Sigmoid colon (tissue), 7 donors: ENCODE measurements at places on chromosomes 7 and 10. TPM values are rescaled to one million over a fixed set of nuclear protein-coding genes. Genes with fewer than 3 reads are reported as not detected.

DNA sequence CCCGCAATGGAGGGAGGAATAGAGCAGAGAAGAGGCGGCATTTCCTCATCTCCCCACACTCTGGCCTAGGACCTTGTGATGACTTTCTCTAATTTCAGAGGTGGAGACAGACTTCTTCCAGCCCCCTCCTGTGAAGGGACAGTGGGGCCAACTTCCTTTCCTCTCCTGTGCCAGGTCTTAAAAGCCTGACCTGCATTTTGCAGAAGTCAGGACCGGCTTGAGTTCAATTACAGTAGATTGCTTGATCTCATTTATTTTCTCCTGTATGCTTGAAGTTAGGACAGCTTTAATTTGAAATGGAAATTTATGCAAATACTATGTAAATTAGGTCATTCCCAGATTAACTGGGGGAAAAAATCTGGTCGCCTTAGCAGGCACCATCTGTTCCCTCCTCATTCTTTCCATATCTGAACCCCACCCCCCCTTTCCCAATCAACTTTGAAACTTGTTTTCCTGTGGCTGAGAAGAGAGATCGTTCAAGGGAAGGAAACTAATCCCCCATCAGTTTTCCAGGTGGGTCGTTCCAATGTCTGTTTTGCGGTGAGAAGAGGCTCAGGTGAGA lies 57.1 kb downstream of the SYPL1 start:
- peak; percentile 28 for DNase-seq

The PCDH15 gene
- total RNA-seq = 0.14 TPM

The ASNS gene
- 21.4 TPM for total RNA-seq

GRCh38 chr7:102874966-102875365 lies 37.8 kb upstream of the LRRC17 start:
- DNase-seq = no peak

DNA sequence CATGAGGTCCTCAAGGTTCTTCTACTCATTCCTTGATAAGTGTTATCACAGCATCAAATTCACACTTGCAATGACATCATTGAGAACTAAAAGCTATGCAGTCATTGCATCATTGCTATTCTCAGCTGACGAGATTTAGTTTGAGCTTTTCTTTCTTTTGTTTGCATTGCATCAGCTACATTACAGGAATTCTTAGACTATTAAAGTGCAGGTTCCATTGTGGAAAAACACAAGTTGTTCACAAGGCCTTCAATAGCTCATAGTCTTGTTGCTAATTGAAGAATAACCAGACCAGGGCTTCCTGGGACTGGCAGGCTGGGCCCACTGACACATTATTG lies 139.3 kb downstream of the CXCL12 start:
- no peak for DNase-seq

DNA sequence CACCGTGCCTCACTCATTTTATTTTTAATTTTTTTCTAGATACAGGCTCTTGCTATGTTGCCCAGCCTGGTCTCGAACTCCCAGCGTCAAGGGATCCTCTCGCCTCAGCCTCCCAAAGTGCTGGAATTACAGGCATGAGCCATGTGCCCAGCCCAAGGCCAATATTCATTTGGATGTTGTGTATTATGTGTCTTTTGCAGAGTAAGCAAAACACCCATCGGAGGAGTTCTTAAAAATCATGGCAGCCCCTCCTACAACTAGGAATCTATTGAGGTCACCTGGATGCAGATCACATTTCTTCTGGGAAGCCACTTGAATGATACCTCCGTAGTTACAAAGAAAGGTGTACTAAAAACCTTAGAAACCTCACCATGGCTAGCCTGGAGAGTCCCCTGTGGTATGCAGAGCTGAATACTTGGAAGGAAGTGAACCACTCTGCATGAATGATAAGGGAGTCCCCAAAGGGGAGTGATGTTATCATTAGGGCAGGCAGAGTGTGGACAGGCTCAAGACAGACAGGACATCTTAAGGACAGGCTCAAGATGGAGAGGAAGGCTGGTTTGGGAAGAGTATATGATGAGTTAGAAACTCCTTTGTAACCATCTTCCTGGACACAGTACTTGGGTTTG lies 185.7 kb downstream of the TAX1BP1 start:
- no peak for DNase-seq

- peak; percentile 80 for DNase-seq
Measured at GRCh38 chr7:102439963-102440795, 6.8 kb downstream of the ORAI2 start.

DNA sequence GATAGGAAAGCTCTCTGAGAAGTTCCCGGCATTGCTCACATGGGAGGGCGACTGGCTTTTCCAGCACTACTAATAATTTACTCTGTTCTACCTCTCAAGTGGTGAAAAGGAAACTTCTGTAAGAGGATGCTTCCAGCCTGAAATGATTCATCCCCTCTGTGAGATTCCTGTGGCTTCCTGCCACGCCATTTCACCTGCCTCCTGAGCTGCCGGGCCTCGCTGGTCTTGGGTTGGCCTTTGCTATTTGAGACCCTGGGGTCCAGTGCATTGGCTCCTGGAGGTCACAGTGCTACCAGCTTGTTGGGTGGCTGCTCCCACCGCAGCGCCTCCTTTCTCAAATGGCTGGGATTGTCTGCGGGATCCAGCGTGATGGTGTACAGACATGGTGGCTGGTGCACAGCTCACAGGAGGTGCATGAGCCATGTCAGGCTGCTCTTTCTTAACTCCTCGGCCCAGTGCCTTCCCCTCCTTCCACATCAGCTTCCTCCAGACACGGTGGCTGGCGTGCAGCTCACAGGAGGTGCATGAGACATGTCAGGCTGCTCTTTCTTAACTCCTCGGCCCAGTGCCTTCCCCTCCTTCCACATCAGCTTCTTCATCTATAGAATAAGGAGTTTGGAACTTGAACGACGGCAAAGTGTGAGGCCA lies 42.9 kb upstream of the PCBD1 start:
- DNase-seq = no peak

The MALRD1 gene
- total RNA-seq = 4.6 TPM

- DNase-seq = no peak
Measured at GRCh38 chr7:66013938-66014337, 31.9 kb upstream of the GUSB start.

DNA sequence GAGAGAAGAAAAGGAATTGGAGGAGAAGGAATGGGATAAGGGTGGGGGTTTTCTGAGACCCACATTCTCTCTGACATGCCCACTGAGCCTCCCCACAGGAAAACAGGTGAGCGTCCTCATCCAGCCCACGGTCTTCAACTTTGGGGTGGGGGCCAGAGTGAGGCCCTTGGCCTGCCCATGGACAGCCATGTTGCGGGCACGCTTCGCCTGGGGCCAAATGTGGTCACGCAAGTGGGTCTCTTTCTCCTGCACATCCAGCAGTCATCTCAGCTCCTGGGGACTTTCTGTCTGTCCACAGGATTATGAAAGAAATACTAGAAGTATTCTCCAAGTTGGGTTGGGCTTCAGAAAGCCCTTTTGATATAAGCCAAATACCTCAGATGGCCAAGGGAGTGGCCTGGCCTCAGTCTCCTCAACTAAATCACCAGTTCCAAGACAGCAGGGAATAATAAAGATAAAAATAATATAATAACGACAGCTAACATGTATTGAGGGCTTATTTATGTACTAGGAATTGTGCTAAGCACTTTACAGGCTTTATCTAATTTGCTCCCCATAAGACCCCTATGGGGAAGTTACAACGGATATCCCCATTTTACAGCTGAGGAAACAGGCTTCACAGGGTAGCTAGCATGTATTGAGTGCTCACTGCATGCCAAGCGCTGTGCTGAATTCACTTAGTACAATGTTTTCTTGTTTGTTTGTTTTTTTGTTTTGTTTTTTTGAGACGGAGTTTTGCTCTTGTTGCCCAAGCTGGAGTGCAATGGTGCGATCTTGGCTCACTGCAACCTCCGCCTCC lies 57.2 kb upstream of the LBX1 start:
- no peak for DNase-seq

The MKX gene
- total RNA-seq = 11.6 TPM

- no peak for DNase-seq
Measured at GRCh38 chr10:33274096-33274785, 60.2 kb downstream of the NRP1 start.

The CUBN gene
- total RNA-seq = 1.3 TPM

DNA sequence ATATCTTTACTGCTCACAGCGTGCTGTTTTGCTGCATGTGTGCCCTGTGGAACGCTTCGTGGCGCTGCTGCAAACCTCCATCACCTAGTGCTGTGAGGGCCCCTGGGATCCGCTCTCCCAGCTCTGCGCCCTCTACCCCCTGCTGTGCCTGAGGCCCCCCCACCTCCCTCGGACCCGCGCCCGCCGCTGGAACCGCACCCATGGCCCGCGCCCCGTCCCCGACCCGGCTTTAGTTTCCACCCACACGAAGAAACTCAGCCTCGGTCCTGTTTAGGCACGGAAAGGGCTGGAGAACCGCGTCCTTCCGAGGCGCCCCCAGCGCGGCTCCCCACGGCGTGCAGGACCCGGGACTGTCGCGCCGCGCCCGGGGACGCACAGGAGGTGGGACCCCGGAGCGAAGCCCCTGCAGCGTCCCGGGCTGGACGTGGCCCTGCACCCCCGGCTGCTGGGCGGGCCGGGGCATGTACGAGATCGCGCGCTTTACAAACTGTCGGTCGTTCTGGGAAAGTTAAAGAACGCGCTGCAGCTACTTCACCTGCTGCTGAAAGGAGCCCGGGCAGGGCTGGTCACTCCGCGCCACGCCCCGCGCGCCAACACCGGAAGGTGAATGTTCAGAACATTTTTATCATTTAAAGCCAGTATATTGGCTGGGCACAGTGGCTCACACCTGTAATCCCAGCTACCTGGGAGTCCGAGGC lies 54.3 kb downstream of the BMS1 start:
- no peak for DNase-seq

- DNase-seq = no peak
Measured at GRCh38 chr10:94524146-94524545, 21.4 kb upstream of the HELLS start.

DNA sequence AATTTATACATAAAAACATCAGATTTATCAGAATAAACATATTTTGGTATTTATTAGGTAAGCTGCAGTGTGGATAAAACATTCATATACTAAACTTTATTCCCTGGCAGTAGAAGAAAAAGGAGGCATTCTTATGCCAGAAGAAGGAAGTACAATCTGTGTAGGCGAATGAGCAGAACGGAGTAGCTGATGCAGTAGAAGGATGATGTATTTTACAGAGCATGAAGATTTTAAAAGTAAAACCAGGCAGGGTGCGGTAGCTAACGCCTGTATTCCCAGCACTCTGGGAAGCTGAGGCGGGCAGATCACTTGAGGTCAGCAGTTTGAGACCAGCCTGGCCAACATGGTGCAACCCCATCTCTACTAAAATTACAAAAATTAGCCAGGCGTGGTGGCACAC lies 294.9 kb upstream of the MKLN1 start:
- no peak for DNase-seq

The PALD1 gene
- 13.9 TPM for total RNA-seq

DNA sequence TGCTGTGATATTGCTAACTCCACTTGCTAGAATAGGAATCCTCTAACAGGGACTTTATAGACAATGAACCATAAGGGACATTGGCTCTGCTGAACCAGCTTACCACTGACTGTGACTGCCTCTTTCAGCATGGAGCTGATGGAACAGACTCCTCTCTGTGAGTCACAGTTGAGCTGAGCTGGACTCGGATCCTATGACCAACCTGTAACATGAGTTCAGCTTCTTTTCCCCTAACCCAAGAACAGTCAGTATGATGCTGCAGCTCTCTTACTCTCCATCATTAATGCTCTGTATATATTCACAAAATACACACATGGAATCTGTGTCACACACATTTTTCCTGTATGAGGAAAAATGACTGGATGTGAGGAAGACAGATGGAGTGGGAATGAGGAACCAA lies 177.9 kb upstream of the BET1 start:
- no peak for DNase-seq

The FKBP6 gene
- not detected for total RNA-seq

DNA sequence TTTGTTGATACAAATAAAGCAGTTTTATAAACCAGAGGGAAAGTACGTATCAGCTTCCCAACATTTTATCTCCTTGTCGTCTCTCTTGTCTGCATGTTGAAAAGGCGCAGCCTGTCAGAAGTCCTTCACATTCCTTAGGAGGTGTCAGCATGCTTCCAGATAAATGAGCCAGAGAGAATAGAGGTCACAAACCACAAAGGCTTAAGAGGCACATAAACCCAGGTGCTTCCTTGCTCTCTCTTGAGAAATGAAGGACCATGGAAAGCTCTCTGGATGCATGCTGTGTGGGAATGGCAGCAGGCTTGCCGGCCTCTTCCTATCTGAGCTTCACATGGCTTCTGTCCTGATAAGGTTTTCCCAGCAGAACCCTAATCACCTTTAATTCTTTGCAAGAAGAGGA lies 448.5 kb downstream of the XPNPEP1 start:
- DNase-seq = no peak

DNA sequence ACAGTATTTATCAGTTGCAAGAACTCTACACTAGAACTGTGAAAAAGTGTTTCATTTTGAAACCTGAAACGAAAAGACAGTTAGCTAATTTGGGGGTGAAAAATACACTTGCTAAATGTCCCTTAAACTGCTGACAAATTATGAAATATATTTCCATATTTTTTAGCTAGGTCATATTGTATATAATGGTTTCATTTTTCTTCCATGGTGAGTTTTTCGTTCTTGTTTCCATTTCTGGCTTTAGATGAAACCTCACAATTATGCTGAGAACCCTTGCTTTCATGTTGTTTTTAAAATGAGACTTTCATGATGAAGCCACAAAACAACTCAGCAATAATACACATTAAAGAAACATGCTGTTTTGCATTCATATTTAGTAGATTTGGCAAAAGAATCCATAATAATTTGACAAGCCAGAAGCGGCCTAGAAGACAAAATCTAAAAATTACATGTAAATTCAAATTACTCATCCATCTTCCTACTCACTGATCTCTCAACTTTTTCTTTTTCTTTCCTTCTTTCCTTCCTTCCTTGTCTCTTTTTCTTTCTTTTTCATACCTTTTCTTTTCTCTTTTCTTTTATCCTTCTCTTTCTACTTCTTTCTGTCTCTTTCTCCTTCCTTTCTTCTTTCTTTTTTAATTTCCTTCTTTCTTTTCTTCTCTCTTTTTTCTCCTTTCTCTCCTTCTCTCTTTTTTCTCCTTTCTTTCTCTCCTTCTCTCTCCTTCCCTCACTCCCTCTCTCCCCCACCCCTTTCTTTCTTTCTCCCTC lies 46.5 kb upstream of the ITGB8 start:
- DNase-seq = no peak

DNA sequence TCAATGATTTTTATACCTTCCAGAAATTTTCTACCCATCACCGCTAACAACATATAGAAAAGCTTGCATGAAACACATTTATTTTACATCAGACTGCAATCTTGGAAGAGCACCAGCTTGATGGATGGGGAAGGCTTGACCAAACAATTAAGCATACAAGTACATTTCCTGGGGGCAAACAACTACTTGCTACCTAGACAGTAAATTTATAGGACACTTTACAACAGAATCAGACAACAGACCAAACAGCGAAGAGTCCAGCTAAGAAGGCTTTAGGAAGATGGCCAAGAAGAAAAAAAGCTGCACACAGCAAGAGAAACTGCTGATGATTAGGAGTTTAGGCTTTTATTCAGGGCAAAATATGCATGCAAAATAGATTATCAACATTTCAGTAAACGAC lies 8.0 kb downstream of the AASS start:
- no peak for DNase-seq

The CH25H gene
- total RNA-seq = 2.1 TPM
